ENCODE measurements at places on chromosomes 7 and 10.
A peak's percentile ranks its signal among the peaks of the same experiment; 100 is the strongest.

- no peak for DNase-seq
These were observed 126.7 kb downstream of the TPST1 start for GRCh38 chr7:66331883-66332282.

DNA sequence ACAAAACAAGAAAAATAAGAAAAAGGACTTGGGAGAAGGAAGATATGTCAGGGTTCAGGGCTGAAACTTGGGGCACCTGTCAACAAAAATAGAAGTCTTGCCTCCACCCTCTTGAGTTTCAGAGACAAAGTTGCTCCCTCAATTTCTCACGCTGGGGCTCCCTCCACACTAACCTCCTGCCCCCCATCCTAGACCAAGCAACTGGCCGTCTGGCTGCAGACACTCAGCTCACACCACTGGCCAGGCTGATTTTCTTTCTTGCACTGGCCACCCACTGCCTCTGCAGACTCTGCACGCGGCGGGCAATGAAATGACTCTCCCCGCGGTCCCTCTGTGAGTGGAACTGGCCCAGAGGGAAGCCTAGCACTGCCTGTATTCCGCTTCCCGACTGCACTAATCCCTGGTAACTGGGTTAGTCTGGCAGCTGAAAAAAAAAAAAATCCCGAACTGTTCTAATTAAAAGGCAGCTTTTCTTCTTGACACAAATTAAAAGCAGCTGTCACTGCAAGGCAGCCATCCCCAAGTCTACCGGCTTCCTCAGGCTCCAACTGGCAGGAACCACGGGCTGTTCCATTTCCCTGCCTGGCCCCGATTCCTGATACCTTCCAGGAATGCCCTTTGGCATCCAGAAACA lies 83.5 kb downstream of the SPDYE5 start:
- DNase-seq: no peak

- no peak for DNase-seq
These were observed 766.0 kb upstream of the POT1 start for GRCh38 chr7:125695626-125696025.

- no peak for DNase-seq
These were observed 522.0 kb upstream of the LRRN3 start for GRCh38 chr7:110568932-110569331.

GRCh38 chr7:95471071-95471470 lies 14.7 kb upstream of the ASB4 start:
- DNase-seq: no peak

- no peak for DNase-seq
These were observed 43.4 kb downstream of the GLI3 start for GRCh38 chr7:42193471-42194129.

DNA sequence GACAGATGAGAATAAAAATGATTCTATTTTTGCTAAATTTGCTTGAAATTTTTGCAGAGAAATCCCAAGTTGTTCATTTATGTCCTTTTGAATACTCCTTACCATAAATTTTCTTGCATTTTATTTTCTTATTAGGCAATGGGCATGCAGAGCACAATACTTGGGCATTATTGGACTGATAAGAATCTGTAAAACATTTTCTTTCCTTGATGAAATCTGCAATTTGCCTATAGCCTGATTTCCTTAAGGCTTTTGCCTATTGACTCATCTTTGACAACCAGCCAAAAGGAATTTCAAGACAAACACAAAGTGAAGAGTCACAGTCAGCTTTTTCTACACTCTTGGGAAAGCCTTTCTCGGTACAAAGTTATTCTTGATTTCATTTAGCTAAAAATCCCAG lies 30.5 kb upstream of the GNAT3 start:
- peak; percentile 90 for DNase-seq

DNA sequence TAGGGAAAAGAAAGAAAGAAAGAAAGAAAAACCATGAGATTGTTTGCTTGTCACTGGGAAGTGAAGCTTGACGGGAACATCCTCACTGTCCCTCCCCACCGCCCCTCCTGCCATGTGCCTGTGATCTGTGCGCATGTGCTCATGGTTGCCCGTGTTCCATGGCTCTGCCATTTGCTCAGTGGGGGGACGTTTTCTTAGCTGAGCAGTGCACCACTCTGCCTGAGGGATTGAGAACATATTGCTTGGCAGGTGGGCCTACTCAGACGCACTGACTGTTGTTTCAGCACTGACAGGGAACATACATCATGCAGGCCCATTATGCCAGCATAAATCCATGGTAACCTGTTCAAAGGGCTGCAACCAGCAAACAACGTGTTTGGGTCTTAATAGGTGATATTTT lies 747.9 kb upstream of the GALNT17 start:
- no peak for DNase-seq

DNA sequence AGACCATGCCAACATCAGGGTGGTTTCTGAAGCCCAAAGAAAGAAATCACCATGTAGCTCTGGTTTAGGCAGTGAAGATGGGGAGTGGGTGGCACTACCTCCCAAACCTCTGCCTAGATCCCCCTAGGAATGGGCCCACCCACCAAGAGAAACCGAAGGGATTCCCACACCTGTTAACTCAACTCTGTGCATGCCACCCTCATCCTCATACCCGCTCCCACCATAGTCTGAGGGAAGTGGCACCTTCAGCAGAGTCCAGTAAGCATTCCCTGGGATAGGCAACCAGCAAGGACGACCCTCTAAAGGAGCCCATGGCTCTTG lies 1.7 kb upstream of the PLXNA4 start:
- DNase-seq: no peak

- DNase-seq: no peak
These were observed 193.0 kb downstream of the CACNA2D1 start for GRCh38 chr7:82250598-82250997.

GRCh38 chr7:47663213-47663612 lies 81.3 kb upstream of the TNS3 start:
- DNase-seq: no peak

DNA sequence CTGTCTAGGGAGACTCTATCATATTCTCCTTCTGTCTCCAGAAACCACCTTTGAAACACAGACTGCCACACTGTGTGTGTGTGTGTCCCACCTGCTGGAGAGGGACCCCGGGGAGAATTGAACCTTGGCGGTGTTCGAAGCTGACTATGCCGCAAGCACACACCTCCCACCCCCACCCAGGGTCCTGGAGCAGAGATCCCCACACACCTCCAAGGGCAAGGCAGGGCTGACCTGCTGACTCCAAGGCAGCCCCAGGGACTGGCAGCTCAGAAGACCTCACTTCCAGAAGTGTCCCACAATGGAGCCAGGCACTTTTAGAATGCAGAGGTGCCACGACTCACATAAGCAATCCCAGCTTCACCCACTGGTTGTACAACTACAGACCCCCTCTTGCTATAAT lies 13.1 kb downstream of the DRGX start:
- no peak for DNase-seq

- no peak for DNase-seq
These were observed 1.5 kb downstream of the PAX2 start for GRCh38 chr10:100746784-100747455.

Measured in LHCN-M2 (cell line).